ENCODE measurements at places on chromosomes 1 and 21. TPM values are rescaled to one million over a fixed set of nuclear protein-coding genes. Genes with fewer than 3 reads are reported as not detected.

DNA sequence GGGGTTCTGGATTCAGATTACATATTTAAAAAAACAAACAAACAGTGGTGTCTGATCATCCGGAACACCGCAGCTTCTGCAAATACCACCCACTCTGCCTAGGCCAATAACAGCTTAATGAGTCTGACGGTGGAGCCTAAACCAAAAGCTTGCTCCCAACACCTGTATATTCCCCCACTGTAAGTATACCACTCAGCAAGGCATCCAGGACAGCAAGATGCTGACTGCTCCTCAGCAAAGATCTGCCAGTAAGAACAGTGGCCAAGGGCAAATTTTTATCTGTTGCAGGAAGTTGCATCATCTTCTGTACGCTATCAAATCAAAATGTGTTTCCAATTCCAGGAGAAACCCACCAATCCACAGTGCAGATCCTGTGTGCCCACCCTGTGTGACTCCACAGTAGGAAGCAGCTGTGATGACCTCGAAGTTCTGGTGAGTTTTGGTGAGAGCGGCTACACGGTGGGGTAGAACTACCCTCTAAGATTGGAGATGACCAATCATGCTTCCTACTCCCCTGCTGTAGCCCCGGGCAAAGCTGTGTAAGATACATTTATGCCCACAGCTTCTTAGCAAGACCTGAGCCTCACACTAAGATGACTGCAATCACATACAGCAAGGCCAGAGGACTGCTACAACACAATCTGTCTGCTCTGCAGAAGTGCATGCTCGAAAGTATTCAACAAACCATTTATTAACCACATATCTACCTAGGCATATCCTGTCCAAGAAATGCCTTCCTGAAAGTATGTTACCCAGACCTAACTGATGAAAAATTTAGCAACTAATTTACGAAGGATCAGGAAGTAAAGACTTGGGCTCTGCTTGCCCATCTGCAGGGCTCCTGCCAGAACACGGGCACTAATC lies 30.5 kb downstream of the SIPA1L2 start:
- no peak for DNase-seq

- peak; percentile 72 for DNase-seq
Measured at GRCh38 chr1:22380024-22380785, 71.4 kb upstream of the ZBTB40 start.

DNA sequence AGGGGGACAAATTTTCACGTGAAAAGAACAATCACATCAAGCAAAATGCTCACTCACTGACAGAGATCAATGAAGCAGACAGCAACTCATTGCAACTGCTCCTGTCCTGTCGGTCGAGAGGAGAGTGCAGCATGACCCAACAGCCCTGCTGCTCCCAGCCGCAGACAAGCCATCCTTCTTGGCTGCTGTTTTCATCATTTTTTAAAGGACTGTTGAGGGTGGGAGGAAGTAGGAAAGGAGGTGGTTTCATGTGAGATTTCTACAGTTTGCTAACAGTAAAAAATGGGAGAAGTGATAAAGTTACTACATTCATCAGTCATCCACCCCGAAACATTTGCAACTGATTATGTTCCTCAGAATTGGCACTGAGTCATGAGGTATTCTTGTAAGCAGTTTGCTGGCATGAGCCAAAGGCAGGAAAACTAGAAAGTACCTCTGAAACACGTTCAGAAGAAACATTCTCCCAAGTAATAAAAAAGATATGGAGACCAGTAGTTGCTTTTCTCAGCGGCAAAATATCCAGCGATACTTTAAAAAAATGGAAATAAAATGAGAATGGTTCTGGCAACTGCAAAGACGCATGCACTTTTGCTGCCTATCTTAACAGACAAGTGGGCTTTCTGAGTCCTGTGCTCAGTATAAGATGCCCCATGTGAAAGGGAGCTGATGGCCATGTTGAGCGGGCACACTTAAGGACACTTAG lies 72.0 kb upstream of the CLDN14 start:
- peak; percentile 65 for DNase-seq

DNA sequence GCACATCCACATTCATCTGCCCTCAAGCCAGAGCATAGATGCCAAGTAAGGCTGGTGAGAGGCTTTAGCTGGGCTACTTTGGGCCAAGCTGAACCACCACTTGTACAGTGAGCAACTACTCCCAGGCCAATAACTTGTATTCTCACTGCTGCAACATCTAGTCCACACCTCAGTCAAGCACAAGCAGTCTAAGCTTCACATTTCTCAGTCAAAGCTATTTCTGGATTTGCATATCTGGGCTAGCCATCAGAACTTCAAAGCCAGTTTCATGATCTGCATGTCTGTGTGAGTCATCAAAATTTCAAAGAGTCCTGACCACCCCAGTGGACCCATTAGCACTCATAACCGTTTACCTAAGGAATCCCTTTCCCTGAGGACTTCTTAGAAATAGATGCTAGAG lies 77.7 kb upstream of the DIRAS3 start:
- peak; percentile 91 for DNase-seq

DNA sequence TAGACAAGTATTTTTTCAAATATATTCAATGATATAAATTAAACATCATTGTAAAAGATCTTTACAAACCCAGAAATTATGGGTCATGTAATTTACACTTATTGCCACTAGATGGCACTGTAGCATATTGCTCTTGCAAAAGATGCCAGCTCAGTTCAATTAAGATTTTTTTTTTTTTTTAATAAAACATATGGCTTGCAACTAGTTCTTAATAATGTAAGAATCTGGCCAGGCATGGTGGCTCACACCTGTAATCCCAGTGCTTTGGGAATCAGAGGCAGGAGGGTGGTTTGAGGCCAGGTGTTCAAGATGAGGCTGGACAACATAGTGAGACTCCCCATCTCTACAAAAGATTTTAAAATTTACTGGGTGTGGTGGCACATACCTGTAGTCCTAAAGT lies 49.4 kb upstream of the DESI2 start:
- DNase-seq = peak; percentile 34

GRCh38 chr1:37814252-37814651 lies 6.2 kb upstream of the YRDC start:
- no peak for DNase-seq

The GBP3 gene
- 89.5 TPM for total RNA-seq

The MAGOH gene
- total RNA-seq = 84.9 TPM

The CD1D gene
- not detected for total RNA-seq

The DCDC2B gene
- not detected for total RNA-seq
